ENCODE measurements at places on chromosomes 5 and 9.

DNA sequence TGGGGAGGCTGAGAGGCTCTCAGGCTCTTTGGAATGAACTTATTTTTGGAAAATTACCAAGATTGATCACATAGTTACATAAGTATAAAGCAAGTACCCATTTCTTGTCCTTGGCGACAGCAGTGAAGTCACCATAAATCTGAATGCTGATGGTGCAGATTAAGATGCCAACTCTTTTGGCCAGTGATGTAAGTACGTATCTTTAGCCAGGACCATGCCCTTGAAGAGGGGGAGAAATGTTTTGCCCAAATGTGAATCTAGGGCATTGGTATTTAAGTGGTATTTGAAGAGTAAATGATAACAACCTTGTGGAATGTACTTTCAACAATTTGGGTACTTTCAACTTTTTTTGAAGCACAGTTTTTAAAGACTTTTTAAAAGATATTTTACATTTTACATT lies 68.2 kb upstream of the RAD23B start:
- DNase-seq: no peak

GRCh38 chr9:113156880-113157279 lies 6.1 kb downstream of the SLC31A2 start:
- no peak for DNase-seq

DNA sequence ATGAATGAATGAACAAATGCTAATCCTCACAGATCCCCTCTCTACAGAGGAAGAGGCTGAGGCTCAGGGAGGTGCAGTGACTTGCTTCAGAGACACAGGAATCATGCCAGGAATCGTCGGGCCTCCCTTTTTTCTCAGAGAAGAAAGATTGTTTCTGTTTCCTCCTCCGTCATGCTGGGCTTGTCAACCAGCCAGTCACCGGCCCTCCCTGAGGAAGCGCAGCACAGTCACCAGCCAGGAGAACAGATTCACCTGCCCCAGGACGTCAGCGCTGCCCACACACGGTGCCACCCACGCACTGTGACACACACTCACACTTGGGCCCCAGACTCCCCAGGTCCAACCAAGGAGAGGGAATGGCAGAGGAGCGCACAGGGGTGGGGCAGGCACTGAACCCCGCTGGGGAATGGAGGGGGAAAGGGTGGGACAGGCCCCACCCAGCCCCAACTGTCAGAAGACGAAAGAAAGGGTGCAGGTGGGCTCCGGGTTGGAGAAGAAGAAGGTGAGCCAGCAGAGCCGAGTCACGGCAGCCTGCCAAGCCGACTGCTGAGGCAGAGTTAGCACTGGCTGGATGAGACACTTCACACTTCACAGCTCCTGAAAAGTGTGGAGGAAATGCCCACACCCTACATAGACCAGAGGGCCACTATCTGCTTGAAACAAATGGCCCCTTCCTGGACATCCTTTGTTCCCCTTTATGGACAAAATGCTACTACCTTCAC lies 13.8 kb upstream of the ERGIC1 start:
- DNase-seq: no peak

GRCh38 chr9:69386651-69387050 lies 61.6 kb downstream of the ENTREP1 start:
- no peak for DNase-seq

DNA sequence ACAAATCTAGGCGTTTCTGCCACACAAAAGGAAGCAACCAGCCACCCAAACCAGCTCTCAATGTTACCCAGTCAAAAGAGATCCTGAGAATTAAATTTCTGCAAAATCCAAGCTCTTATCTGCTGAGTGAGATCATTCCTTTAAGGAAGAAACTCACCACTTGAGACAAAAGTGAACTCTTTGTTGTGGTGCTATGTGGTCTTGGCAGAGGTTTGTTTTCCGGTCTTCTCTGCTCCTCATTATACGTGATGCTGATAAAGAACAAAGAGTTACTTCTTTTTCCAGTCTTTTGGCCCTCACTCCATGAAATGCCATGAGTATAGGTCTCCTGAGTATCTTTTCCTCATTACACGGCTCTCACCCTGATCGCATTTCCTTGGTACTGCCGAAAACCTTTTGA lies 82.1 kb downstream of the PRKACG start:
- DNase-seq: no peak

GRCh38 chr5:137834498-137835049 lies 33.1 kb upstream of the MYOT start:
- DNase-seq: no peak

DNA sequence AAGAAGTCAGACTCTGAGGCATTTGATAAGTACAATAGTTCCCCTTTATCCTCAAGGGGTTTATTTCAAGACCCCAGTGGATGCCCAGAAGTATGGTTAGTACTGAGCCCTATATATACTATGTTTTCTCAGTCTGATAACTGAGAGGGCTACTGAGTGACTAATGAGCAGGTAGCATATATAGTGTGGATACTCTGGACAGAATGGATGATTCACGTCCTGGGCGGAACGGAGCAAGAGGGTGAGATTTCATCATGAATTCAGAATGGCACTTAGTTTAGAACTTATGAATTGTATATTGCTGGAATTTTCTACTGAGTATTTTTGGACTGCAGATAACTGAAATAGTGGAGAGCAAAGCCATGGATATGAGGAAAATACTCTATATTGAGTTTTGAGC lies 457.6 kb downstream of the PLK2 start:
- no peak for DNase-seq

GRCh38 chr5:80632700-80633099 lies 21.8 kb upstream of the MSH3 start:
- no peak for DNase-seq

DNA sequence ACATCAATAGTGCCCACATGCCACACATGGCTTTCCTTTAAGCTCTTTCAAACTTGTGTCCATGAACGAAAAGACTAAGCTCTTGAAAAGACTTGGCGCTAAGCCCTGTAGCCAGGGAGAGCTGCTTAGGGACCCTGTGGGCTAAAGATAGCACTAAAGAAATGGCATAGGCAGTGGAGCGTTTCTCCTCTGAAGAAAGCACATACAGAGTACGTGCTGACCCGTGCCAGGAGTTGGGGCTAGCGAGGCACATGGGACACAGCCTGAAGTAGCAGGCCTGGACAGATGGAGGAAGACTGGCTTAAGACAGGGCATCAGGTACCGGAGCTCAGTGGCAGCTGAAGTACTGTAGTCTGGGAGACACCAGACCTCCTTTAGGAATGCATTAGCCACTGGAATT lies 39.7 kb downstream of the ADGRV1 start:
- DNase-seq: no peak

GRCh38 chr9:95283673-95284072 lies 33.8 kb downstream of the FANCC start:
- no peak for DNase-seq

All from activated CD4-positive, CD25-positive, alpha-beta regulatory T cell (primary cell).